ENCODE measurements at places on chromosomes 5 and 9.

DNA sequence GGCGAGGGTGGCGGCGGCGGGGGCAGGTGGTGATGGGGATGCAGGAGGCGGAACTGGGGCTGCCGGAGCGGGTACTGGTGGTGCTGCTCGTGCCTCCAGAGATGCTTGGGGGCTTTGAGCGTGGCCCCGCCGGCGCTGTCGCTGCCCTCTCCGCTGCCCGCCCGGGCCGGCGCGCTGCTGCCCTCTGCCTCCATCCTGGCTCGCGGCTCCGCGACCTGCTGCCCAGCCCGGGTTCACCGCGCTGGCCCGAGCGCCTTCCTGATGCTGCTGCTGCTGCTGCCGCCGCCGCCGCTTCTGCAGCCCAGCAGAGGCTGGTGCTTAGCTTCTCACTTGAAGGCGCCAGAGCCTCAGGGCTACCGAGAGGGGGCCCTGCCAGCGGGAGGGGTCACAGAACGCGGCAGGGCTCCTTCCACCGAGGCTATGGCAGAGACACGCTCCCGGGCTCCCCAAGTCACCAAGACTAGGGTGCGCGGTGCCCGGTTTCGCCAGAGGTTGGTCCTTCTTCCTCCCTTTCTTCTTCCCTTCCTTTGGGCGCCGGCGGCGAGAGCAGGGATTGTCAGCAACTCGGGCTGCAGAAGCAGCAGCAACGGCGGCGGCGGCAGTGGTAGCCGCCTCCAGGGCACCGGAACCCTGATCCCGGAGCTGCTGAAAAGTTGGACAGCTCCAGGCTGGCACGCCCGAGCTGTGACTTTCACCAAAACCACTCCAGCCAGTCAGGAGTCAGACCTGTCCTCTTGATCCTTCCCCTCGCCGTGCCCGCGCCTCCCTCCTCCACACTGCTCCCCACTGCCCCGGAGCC lies at the start of gene PDE4D:
Gene PDE4D, minus strand, starts transcription at position 298 of the 799 bp plus-strand sequence.
- no peak for DNase-seq

GRCh38 chr5:16862777-16863176 lies 73.3 kb downstream of the MYO10 start:
- DNase-seq = no peak

DNA sequence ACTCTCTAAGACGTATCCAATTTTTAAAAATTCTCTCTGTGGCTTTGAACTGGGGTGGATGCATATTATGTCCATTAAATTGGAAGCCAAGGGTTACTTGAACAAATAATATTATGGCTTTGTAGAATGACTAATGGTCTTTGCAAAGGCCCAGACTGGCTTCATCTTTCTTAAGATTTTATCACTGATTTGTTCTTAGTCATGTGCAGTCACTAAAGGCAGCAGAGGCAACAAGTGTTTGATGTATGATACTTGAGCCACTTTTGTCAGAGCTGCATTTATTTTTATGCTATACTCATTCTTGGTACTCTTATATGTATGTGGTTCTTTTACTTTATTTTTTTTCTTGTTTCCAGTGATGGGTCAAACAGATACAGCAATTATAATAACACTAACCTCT lies 152.2 kb downstream of the NR2F1-AS1 start:
- no peak for DNase-seq

GRCh38 chr5:12016159-12016746 lies 112.0 kb upstream of the CTNND2 start:
- DNase-seq = no peak

GRCh38 chr5:122297587-122298298 lies 14.3 kb upstream of the SNCAIP start:
- no peak for DNase-seq

DNA sequence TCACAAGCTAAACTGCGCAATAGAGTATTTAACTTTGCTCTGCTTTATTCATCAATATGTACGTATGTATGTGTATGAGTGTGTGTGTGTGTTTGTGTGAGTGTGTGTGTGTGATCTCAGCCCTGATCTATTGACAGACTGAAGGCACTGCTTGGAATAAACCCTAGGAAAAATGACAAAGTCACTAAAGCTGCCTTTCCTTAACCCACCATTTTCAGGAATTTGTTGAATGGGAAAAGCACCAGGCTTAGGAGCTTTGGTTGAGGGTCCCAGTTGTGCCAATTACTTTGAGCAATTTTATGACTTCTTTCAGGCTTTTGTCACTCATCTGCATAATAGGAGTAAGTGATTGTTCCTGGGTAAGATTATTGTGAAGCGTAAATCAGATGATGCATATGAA lies 108.6 kb upstream of the TLR4 start:
- no peak for DNase-seq

DNA sequence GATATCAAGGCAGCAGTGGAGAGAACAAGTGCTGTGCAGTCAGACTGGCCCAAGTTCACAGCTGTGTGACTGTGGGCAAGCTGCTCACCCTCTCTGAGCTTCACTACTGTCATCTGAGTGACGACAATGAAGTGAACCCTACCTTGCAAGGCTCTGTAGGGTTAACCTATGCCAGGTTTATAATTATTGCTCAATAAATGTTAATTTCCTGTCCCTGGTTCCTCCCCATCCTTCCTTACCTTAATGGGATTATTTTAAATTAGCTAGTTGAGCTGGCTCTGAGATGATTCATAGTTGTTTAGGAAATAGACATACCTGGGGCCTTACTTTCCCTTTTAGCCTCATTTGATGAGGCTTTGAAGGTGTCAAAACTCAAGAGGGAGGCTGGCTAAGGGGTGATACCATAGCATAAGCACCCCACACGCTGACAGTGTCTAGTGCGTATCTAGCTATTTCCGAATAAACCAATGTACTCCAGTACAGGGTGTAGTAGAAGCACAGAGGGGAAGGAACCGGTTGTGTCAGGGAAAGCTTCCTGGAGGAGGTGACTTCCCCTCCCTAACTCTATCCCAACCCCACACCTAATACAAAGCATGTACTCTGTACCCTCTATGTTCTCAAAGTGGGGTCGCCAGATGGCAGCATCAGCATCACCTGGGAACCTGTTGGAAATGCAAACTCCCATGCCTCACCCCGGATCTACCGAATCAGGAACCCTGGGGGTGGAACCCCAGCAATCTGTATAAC lies 63.3 kb upstream of the SLC25A51 start:
- DNase-seq = no peak

DNA sequence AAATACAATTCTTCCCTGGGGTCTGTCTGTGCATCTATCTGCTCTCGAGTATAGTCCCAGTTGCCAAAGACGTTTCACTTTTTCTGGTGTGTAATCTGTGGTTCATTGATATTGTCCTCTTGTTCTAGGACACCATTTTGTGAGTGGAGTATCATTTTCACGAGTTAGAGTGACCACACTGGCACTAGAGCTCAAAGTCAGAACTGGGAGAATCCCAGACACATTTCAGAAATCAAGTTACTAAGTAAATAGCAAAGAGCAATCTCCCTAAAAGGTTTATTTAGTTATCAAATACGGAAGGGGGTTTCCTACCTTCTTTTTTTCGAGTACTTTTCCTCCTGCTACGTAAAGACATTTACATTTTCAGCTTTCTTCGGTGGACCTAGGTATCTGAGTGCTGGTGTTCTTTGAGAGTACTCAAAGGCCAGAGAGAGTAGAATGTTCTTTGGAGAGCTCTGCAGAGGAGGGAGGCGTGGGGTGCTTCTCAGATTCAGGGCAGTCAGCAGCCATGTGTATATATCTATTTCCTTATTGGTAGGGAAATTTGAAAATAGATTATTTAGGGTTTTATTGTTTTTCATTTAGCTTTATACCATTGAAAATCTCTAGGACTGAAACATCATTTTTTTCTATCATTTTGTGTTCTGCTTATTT lies 8.9 kb upstream of the HSPA9 start:
- no peak for DNase-seq

DNA sequence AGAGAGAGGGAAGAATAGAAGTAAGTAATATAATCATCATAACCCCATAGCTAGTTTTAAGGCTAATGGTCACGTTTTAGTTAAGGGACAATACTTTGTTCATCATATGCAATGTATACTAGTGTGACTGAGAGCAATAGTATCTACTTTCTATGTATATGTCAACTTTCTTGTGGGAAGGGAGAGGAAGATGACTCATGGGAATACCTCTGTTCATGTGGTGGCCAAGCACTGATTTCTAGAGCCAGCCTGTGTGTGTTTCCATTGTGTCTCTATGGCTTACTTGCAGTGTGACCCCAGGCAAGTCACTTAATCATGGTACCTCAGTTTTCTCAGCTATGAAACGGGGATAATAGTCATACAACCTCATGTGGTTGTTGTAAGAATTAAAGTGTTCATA lies 639.6 kb downstream of the CETN3 start:
- DNase-seq = no peak

- no peak for DNase-seq
Measured at GRCh38 chr9:134945509-134946275, 28.0 kb upstream of the FCN1 start.

DNA sequence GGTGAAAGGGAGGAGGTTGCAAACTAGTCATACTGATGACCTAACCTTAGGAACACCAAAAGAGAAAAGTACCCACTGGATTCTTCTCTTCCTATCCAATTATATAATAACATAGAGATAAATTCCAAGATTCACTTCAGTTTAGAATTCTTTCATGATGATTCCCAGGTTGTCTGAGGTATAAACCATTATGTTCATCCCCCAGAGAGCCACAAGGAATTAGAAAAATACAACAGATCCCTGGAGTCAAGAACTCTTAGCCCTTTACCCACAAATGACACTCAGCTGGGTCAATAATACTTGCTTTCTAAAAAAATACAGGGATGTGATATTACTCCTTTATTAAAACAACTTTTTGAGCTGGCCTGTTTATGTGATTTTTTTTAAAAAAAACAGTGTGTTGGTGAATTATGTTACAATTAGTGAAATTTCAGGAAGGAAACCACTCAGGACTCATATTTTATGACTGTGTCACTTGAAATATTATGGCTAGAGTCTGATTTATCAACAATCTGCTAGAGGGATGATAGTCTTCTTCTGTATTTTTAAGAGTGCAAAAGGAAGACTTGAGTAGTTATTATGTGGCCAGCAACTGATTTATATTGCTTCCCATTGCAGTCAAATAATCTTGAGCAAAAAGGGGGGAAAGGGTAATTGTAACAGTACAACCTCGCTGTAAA lies 338.2 kb downstream of the NFIB start:
- DNase-seq = no peak

DNA sequence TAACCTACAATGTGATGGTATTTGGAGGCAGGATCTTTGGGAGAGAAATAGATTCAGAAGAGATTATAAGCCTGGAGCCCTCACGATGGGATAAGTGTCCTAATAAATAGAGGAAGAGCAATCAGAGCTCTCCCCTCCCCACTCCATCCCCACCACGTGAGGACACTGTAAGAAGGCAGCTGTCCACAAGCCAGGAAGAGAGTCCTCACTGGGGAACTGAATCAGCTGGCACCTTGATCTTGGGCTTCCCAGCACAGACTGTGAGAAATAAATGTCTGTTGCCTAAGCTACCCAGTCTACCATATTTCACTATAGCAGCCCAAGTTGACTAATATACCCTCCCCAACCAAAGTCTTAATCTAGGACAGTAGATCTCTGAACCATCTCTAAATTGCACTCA lies 118.1 kb downstream of the SUSD1 start:
- no peak for DNase-seq

DNA sequence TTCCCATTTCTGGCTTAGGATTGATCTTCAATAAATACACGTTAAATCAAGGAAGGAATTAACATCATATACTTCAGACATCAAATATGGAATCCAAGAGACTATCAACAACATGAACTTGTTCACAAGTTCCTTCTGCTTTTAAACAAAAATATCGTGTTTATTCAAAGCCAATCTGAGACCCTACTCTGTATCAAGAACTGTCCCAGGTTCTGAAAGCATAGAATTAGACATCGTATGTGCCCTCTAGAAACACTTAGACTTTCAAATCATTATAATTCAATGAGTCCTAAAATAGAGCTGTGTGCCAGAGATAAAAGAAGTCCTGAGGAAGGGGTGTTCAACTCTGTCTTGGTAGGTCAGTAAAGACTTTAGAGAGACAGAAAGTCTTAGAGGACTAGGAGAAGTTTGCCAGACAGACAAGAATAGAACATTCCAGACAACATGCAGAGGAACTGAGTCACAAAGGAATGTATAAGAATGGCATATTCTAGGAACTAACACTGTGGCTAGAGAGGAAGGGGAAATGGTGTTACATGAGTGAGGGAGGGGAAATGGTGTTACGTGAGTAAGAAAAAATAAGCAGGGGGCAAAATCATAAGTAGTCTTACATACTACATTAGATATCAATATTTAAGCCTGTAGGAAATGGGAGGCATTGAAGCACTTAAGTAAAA lies 2.9 kb downstream of the TPD52L3 start:
- DNase-seq = no peak

- no peak for DNase-seq
Measured at GRCh38 chr5:65247594-65247993, 234.1 kb downstream of the ADAMTS6 start.

GRCh38 chr9:33125461-33125860 lies 41.7 kb downstream of the B4GALT1 start:
- DNase-seq = no peak

- DNase-seq = no peak
Measured at GRCh38 chr5:6376974-6377520, 1.3 kb downstream of the MED10 start.
